ENCODE measurements at places on chromosomes 6 and 20. TPM values are rescaled to one million over a fixed set of nuclear protein-coding genes. Genes with fewer than 3 reads are reported as not detected.
A peak's percentile ranks its signal among the peaks of the same experiment; 100 is the strongest.

DNA sequence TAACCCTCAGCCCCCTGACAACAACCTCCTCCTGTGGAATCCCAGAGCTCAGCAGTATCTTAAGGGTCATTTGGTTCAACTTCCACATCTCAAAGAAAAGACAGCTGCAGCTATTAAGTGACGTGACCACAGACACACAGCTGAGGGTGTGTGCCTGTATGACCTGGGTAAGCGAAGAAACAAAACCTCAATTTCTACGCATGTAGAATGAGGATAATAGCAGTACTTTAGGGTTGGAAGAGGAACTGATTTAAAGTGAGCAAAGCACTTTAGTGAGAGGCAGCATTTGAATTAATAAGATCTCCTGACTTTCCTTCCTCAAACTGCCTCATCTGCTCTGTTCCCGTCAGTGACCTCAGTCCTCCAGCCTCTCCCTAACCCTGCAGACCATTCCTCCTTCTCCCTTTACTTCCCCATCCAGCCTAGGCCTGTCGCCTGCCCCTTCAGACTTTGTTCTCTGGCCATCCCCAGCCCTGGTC, 6.8 kb upstream of the ARMC2 start:
- no peak for DNase-seq

DNA sequence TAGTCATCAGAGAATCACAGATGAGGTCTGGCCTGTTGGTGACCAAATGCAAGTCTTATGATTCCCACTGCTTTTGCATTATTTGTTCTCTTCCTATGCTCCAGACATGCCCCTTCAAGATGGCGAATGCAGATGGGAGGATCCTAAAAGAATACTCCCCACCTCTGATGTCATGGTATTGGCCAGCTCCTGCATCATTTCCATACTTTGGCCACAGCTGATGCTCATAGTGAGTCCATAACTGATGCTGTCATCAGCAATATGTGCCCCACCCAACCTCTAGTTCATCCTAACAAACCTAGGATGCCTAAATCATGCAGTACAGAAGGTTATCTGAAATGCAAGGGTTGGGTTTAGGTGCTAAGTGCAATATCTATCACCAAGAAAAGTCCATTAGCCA, 5.4 kb upstream of the WFDC9 start:
- no peak for DNase-seq

The TRMT6 gene
- total RNA-seq: 38.9 TPM

The LTA gene
- total RNA-seq: 1,021 TPM

The DPPA5 gene
- total RNA-seq: not detected

GRCh38 chr20:63942250-63942951, 13.8 kb downstream of the UCKL1 start:
- peak; percentile 51 for DNase-seq

DNA sequence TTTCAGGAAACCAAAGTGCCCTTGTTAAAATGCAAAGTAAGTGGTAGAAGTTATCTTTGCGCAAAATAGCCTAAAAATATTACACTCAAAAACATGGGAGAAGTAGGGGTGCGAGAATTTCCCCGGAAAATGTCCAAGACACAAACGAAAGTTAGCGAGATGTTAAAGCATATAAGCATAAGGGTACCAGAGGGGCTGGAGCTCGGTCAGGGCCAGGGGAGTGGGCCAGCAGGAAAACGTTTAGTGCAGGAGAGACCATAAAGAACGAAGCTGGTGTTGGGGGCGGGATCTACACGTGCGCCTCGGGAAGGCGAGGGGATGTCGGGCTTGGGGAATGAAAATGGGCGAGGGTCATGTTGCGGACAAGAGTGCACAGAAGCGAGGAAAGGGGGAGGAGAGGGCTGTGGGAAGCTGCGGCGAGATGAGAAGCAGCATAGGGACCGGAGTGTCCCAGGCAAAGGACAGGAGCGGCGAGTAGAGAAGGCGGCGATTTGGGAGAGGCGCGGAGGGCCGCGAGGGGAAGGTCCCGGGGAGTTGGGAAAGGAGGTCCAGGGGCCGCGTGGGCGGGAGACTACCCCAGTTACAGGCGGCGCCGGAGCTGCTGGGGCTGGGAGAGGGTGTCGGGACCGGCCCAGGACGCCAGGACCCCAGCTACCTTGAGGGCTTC, 600 bp downstream of the XPO5 start:
- DNase-seq: peak; percentile 2

The HLA-DQB1 gene
- 4.7 TPM for total RNA-seq

- peak; percentile 55 for DNase-seq
These were observed 23.2 kb downstream of the ADAT2 start for GRCh38 chr6:143427109-143427817.

The SIRPD gene
- not detected for total RNA-seq

DNA sequence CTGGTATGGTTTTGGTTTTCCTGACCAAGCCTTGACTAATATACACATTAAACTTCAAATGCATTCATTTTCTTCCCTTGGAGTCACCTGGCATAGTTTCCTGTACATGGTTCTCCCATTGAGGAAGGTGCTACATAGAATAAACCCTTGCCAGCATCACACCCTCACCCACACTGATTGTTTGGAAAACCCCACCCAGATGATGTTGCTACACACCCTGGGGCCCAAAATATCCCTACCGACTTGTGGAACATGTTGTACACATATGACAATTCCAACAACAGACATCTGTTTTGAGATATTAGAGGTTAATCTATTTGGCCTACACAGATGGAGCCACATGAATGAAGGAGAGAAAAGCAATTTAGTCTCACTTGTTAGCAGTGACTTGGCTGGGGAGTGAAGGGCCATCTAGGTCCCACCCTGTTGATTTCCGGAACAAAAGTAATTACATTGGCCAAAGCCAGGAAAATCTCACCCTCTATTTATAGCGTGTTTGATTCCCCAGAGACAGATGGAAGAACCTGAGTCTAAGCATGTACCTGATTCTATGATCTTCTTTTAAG, 606.0 kb upstream of the BTBD3 start:
- DNase-seq: no peak

DNA sequence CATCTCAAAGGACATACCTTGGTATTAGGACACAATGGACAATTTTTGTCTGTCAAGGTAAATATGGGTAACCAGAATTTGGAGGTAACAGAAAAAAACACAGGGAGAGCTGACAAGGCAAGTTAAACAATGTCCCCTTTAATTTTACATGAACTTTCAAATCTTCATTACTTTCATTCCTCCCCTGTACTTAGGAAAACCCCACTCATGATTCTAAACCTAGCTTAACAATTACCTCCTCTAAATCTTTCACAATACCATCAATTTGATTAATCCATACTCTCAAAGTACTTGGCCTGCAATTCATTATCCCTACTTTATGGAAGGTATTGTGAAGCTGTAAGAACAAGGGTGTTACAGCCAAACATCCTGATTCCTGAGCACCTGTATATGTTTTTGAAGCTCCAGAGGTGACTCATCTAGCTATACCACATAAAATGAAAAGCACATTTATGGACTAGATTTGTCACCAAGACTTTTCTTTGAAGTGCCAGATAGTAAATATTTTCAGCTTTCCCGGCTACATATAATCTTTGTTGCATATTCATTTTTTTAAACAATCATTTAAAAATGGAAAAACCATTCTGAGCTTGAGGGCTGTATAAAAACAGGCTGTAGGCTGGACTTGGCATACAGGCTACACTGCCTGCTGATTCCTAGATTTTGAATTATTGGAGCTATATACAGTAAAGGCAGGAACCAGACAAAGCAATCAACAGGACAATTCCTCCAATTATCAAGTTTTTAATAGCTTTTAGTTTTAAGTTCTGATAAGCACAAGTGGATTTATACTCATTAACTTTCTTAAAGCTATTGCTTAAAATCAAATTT, 22.9 kb downstream of the DEK start:
- DNase-seq: no peak

DNA sequence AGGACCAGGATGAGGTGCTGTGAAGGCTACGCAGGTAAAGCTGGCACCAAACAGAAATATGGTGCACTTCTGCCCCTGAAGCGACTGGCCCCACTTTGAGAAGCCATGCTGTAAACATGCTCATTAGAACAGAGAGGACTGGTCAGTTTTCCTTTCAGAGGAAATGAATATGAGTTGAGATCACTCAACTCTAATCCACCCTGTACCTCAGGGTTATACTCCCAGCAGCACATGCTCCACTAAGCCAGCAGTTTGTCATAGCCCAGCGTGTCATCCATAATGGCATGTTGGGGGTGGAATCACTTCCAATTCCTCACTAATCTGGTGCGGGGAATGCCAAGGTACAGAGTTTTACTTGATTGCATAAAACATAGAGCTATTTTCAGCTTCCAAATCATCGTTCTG, 98.1 kb downstream of the HIVEP2 start:
- no peak for DNase-seq

The MAPK13 gene
- total RNA-seq: 55.7 TPM
